ENCODE measurements at places on chromosomes 11 and 22.

DNA sequence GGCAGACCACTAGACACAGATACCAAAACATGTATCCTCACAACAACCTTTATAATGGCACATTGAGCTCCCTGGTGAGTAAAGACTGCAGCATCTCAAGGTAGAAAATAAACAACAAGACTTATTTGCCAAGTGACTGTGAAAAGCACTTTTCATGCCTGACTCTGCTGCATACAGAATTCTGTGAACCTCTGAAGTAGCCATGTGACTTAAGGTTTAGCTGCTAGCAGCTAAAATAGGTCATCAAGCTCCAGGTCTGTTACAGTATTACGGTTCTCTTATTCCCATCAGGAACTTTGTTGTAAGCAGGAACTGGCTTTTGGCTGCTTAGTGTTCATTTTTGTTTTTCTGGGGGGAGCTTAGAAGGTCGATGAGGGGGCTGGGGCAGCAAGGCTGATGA, 139.4 kb downstream of the PAX6 start:
- no peak for DNase-seq

DNA sequence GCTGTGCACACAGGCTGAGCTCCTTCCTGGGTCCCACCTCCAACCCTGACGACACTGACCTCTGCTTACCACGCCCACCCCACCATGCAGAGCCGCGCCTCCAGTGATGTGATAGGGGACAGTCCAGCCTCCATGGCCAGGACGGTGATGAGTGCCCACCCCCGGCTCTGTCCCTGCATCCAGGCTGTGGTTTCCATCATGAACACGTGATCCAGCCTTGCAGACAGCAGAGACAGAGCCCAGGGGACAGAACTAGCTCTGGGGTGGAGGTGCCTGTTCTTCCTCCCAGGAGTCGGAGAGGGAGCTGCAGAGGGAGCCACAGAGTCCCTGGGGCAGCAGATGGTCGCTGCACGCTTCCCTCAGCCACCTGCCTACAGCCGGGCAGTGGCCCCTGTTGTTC, 42.6 kb upstream of the IGSF9B start:
- no peak for DNase-seq

DNA sequence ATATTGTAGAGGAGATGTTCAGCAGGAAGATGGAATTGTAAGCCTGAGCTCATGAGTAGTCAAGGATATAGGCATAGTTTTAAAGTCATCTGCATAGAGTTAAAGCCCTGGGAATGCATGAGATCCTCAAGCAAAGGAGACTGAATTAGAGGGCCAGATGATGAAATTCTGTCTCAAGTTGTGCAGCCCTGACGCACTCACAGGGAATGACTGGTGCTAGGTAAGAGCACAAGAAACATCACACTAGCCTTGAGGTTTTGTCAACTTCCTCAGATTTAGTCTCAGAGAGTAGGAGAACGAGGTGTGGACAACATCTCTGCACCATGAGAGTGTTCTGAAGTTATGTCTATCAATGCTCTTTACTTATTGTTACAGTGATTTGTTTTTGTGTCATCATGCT, 5.8 kb downstream of the RAB38 start:
- no peak for DNase-seq

- DNase-seq: no peak
Observed at GRCh38 chr11:133776671-133777367, 68.5 kb downstream of the SPATA19 start.

DNA sequence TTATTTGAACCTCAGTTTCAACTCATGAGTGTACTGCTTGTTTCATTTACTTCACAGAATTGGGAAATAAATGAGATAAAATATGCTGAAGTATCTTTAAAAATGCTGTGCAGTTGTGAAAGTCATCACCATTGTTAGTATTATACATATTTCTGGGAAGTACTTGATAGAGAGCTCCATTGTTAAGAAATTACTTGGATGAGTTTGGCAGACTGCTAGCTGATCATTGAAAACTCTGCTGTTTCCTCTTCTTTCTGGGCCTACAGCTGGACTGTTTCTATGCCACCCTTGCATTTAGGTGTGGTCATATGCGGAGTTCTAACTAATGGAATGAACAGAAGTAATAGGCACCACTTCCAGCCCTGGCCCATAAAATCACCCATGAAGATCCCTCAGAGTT, 10.0 kb downstream of the SIK2 start:
- DNase-seq: no peak

DNA sequence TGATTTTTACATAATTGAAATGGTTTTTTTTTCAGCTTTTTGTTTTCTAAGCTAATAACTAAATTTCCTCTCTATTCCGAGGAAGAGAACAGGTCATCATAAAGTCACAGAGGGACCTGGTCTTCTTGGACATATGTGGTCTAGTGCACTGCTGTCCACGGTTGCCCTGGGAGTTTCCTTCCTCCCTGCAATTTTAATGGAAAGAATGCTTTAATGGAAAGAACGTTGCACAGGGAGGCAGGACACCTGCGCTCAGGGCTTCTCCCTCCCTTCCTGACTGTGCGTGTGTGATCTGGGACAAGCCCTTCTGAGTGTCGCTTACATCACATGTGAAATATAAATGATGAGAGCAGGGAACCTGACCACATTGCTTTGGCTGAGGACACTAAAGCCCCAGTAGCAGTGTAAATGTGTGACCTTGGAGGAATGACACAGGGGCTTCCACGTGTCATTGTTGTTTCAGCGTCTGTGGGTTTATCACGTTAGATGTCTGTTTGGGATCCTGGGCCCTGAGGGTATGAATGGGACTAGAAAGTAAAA, 93.2 kb downstream of the AMOTL1 start:
- no peak for DNase-seq

GRCh38 chr11:78698612-78699011, 123.9 kb upstream of the NARS2 start:
- no peak for DNase-seq

- no peak for DNase-seq
Observed at GRCh38 chr22:49957826-49958365, 2.7 kb upstream of the PIM3 start.

GRCh38 chr11:75031771-75032549, 43.2 kb downstream of the NEU3 start:
- DNase-seq: peak; percentile 69

Data from CD4-positive, alpha-beta T cell (primary cell).